NCI-H1105 (cell line): ENCODE measurements at places on chromosomes 2 and 18.
A peak's percentile ranks its signal among the peaks of the same experiment; 100 is the strongest.

GRCh38 chr2:100821255-100821910 is 1.4 kb downstream of the NPAS2 start:
- DNase-seq: no peak

DNA sequence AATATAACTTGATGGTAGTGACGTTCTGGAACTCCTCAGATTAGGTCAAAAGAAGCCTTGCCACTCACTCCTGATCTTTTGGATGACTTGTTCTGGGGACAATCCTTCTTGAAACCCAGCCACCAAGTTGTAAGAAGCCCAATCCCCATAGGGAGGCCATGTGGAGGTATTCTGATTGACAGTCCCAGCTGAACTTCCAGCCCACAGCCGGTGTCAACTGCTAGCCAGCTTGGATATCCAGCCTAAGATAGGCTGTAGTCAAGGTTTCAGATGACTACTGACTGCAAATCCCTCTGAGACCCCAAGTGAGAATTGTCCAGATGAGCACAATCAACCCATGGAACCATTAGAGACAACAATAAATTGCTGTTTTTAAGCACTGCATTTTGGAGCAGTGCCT is 31.4 kb downstream of the EIF2AK2 start:
- DNase-seq: no peak

DNA sequence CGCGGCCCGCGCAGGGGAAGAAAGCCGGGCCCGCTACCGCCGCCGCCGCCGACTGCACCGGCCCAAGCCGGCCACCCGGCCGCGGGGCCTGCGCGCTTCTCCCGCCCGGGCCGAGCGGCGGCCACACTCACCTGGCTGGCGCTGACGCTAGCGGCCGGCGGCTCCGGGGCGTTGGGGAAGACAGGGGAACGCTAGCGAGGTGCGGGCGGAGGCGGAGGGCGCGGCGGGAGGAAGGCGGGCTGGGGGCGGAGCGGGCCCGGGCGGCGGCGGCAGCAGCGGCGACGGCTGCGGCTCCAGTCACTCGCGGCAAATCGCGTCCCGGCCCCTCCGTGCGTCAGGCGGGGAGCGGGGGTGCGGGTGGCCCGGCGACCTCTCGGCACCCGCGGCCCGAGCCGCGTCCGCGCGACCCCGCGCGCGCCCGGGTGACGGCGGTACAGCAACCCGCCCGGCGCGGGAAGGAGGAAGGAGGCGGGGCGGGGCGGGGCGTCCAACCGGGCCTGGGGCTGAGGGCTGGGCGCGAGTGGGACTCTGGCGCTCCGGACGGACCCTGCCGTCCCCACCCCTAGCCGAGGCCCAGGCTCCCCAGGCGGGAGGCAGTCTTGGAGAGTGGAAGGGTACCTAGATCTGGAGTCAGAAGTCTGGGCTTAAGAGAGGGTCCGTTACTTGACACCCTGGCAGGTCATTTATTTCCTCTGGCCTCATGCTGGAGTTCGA is at the start of gene SESTD1:
Gene SESTD1, minus strand, starts transcription at position 465 of the 714 bp plus-strand sequence. CDS start 72,991 bp downstream, outside the sequence.
- DNase-seq: peak; percentile 47

- no peak for DNase-seq
Measured at GRCh38 chr2:233691443-233692433, 952 bp upstream of the UGT1A6 start.

DNA sequence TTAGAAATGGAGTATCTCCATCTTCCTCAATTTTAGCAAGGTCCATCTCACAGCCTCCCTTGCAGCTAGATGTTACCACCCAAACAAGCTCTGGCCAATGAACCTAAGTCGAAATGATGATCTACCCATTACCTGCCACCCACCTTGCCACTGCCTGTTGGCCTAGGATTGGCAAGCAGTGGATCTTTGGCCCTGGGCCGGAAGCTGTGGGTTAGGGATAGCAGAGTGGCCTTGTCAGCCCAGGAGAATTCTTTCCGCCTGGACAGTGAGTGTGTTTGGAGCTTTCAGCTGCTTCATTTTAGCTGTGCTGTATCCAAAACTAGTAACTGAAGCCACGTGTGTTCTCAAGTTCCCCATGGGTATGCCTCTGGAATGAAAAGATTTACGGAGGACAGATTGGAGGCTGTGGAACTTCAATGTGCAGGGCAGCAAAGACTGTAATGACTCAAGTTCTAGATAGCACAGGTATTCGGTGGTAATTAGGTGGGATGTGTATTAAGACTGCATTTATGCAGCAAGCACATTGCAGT is 7.7 kb upstream of the PARD6G start:
- no peak for DNase-seq

DNA sequence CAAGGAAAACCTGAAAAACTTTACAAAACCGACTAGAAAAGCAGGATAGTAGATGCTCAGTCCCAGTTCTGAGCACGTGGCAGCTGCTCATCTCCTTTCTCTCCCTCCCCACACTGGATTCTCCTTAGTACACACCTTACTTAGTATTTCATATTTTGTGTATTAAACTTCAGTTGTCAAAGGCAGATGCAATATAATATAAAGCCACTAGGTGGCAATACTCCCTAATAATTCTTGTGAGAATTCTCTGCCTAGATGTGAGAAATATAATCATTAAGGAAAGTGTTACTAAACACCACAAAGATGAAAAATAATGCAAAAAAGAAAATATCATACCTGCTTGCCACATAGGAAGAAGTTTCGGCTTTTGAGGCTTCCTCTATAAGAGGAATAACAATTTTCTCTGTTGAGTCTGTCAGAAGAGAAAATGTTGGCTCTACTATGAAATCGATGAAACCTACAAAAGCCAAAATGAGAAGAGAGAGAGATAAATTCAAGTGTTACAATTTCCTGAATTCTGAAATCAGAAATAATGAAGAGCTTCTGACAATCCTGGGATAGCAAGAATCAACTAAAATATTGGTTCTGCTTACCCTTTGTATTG is 200.6 kb downstream of the PPP1R1C start:
- DNase-seq: peak; percentile 58

DNA sequence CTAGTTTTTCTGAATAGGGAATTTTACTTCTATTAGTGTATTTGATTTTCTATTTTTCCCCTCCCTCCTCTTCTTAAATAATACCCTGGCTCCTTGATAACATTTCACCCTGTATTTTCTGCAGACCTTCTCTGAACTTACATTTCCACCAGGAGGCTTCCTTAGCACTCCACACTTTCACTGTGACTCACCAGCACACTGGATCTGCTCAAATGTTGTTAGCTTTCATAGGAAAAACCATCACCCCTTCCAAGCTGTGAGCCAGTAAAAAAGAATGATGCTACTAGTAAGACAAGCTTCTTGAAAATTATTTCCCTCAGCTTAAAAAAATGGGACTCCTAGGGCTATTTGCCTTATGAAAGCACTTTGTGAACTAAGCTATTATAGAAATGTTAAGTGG is 16.1 kb downstream of the SUPT7L start:
- DNase-seq: no peak

- no peak for DNase-seq
Measured at GRCh38 chr2:69013840-69014821, 1.2 kb downstream of the ANTXR1 start.

DNA sequence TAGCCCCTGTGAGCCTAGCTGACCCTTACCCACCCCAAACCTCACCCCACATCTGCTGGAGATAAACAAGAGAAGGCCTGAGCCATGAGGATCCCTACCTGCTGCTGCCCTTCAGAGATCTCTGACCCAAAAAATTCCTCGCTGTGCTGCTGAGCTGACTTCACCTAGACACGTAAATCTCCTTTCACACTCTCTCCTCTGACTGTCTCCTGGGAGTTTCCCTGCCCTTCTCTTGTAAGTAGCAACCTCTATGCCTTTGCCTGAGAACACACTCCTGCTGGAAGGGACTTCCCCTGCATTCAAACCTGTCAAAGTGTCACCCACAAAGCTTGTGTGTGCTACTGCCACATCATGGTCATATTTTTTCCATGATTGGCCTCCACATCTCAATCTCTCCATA is 134.2 kb upstream of the NOL4 start:
- no peak for DNase-seq

DNA sequence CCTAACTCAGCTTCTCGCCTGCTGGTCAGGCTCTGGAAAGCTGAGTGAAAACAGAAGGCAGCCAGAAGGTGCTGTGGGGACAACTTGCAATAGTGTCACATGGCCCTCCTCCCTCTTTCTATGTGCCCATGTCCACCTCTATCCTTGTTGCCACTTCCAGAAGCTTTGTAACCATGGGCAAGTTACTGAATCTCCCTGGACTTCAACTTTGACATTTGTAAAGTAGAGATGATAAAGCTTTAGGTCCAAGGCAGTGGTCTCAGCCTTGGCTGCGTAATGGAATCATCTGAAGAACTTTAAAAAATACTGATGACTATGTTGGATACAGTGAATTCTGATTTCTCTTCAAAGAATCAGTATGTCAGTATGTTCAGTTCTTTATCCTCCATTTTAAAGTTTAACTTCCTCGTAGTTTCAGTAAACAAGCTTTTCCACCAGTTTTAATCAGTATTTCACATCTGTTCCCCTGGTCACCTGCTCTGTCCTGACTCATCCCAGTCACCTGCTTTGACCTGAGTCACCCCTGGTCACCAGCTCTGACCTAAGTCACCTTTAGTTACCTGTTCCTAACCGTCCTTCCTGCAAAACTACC is 245.2 kb upstream of the STON1 start:
- DNase-seq: no peak
